Activated CD4-positive, alpha-beta T cell treated with anti-CD3 and anti-CD28 coated beads for 4 hours (primary cell): ENCODE measurements at places on chromosomes 2 and 18.

DNA sequence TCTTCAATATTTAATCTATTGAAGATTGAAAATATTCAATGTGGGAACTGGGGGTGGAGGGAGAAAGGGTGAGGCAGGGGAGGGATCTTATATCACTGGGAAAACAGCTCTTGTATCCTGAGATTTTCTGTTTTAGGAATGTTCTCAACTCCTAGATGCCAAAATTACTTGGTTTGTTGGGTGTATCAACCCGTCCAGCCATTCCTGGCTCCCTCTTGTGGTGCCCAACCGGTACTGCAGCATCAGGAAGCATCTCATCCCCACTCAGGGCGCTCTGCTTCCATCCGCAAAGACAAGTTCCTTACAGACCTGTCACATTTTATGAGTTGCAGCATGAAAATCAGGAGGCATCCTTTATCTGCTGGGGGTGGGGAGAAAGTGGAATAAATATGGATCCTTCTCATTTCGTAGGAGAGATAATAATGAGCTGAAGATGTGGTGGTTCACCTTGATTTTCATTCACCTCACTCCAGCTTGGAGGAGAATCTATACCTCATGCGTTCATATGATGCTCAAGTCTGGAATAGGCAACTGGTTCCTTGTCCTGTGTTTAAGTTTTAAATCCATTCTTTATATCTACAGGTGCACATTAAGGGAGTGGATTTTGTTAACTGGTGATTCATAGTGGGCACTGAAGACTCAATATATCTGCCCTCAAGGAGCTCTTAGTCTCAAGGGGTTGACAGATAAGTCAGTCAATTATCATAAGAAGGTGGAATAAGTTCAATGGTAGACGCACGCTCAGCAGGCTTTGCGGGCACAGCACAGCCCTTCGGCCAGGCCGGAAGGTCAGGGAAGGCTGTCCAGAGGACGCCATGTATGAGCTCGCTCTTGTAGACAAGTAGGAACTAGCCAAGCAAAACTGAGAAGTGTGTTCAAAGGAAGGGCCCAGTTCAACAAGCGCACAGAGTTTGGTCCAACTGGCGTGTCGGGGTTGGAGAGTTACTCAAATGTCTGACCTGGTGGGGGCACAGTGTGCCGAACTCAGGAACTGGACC lies 127.3 kb downstream of the RNF144A start:
- DNase-seq: peak; percentile 66

DNA sequence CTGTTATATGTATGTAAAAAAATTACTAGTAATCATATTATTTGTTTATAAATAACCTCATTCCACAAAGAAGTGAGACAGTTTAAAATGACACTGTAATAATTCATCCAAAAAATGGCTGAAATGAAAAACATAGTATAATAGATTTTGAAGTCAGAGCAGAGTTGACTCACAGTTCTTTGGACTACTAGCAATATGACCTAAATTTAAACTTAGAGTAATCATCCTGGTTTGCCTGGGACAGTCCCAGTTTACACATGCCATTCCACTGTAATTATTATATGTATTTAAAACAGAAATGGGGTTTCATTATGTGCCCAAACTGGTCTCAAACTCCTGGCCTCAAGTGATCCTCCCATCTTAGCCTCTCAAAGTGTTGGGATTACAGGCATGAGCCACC lies 48.3 kb downstream of the CCDC88A start:
- no peak for DNase-seq

- no peak for DNase-seq
Measured at GRCh38 chr2:63590626-63591408, 2.1 kb downstream of the MDH1 start.

- no peak for DNase-seq
Measured at GRCh38 chr2:26462511-26463243, 15.2 kb downstream of the OTOF start.

GRCh38 chr2:101357376-101357775 lies 29.9 kb downstream of the CREG2 start:
- DNase-seq: no peak
